ENCODE measurements at places on chromosomes 5 and 9. TPM values are rescaled to one million over a fixed set of nuclear protein-coding genes. Genes with fewer than 3 reads are reported as not detected.

DNA sequence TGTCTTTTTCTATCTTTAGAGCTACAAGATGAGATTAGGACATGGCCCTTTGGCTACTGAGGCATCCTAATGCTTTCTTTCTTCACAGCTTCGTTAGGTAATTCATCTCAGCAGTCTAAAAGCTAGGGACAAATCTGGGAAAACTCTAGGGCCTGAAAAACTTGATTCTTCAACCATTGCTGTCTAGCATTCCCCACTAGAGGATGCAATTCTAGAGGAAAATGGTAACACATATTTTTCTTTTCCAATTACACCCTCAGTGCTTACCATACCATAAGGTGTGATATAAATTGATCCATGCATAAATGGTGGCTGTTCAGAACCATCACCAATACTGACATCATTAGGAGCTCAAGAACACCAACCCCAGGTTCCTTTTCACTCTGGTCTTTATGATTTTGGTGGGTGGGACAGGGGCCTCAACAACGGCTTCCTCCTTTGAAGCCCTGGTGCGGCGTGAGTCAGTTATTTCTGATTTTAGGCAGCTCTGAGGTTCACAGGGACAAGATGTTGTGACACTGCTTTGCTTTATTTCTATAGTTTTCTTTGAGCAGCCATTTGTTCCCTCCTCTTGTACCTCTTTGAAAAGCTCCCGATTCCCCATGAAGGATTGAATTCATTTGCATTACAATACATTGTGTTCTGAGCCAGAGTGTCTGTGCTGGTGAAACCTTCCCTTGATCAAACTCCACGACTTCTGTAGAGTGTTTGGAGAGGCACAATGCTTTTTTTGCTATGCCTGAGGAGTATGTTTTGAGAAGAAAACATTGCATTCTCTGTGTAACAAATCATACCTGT, 526.0 kb upstream of the TRPC7 start:
- no peak for DNase-seq

The GMCL2 gene
- not detected for total RNA-seq

GRCh38 chr5:16492398-16493140, 27.0 kb upstream of the ZNF622 start:
- DNase-seq, result peak; percentile 34

DNA sequence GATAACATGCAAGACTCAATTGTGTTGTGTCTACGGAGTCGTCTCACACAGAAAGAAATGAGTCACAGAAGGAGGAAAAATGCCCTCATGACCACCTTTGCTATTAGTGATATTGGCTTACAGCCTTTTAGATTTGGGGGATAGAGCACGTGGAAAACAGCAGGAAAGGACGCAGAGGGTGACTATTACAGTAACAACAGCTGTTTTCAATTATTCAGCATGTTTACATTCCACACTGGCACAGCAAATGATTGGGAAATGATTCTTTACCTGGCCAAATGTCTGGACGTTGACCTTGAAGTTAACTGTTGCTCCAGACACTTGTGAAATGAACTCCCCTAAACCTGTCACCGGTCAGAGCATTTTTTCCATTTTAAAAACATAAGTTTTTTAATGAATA, 46.8 kb downstream of the APTX start:
- DNase-seq, result no peak

The PDLIM4 gene
- 3.1 TPM for total RNA-seq

DNA sequence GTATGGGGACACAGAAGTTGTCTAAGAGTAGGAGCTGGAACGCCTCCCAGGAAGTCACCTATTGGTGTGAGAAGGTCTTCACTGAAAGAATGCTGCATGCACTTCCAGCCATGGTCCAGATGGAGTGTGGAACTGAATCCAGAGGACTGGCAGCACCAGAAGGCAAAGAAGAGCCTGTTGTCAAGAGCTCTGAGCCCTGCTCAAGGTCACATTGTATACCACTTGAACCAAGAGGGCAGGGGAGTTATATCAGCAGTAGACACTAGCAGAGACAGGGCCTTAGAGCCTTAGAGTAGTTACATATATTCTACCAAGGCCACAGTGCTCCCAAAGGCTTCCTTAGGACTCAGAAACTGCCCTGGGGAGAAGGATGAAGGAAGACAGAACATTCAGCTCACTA, 130.8 kb upstream of the POC5 start:
- no peak for DNase-seq

- DNase-seq, result peak; percentile 81
These were observed at the start of gene KCNN2 for GRCh38 chr5:114361724-114362196. Gene KCNN2 (plus strand): TSS chr5:114362070. CDS start chr5:114362140, 70 bp downstream.

DNA sequence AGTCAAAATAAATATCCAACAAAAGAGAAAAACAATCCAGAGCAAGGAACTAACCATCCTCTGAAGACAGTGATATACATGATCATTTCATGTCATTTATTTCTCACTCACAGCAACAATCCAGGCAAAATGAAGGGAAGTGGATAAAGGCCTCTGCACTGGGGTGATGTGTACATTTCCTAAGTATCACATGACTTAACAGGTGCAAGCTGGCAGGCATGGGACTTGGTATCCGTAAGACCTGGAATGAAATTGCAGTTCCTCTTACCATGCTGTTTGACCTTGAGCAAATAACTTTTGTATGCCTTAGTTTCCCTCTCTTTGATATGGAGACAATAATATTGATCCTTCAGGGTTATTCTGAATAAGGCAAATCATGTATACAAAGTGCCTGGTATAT, 77.6 kb downstream of the PRLR start:
- DNase-seq, result no peak

The COL23A1 gene
- 22.1 TPM for total RNA-seq

DNA sequence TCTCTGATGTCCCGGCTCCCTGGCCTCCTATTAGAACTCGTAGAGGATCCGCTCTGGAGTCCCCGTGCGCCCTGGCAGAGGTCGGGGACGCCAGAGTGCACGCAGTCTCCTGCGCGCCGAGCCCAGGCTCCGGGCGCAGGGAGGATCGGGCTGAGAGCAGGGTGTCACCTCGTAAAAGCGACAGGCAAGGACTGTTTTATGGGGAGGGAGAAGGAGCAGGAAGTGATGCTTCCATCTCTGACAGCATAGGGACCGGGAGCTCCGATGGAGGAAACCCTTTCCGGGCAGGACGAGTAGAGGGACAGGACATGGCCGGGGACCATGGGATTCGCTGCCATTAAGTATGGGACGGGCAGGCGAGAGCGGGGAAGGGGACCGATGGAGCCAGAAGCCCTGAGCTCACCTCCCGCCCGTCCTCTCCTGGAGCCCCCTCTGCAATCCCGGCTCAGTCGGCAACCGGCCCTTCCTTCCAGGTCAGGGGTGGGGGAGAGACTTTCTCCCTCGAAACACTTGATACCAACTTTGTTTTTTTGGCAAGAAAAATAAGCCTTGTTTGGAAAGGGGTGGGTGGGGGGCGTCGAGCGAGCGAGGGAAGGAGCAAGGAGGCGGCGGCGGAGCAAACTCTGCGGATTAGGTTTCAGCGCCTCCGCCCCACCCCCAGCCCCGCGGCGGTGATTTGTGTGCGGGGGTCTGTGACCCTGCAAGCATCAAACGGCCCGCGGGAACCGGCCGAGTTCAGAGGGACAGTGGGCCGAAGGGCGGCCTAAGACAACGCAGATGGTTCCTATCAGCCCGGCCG, 12.6 kb downstream of the LMX1B start:
- DNase-seq, result no peak

The FRMD3 gene
- 134 TPM for total RNA-seq

The OR2Y1 gene
- not detected for total RNA-seq

DNA sequence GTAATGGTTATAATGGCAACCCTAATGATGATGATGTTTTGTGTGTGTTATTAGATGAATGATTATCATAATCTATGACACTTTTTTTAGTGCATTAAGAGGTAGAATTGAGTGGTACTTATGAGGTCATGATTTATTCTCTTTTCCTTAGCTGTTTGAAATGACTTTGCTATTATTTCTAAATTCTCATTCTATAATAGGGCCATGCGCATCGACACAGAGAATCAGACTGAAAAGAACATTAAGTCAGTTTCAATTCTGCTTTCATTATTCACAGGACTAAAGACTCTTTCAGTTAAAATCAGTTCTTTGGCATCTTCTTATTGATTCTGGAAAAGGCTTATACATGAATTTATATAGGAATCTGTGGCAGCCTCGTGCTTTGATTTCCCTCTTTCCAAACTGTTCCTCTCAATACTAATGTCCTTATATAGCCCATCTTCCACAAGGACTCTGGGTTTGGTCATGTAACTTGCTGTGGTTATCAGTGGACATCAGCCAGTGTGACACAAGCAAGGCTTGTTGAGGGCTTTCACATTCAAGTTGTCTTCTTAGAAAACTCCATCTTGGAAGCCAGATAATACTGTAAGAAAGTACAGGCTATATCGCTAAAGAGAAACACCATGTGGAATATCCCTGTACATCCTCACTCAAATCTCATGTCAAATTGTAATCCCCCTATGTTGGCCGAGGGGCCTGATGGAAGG, 140.3 kb upstream of the CHD1 start:
- DNase-seq, result no peak

- no peak for DNase-seq
These were observed 2.9 kb downstream of the TGFBI start for GRCh38 chr5:136031711-136032110.

GRCh38 chr5:95684361-95684760, 1.6 kb upstream of the SPATA9 start:
- DNase-seq, result no peak

- DNase-seq, result no peak
These were observed 439 bp downstream of the SSBP2 start for GRCh38 chr5:81750308-81751008.

DNA sequence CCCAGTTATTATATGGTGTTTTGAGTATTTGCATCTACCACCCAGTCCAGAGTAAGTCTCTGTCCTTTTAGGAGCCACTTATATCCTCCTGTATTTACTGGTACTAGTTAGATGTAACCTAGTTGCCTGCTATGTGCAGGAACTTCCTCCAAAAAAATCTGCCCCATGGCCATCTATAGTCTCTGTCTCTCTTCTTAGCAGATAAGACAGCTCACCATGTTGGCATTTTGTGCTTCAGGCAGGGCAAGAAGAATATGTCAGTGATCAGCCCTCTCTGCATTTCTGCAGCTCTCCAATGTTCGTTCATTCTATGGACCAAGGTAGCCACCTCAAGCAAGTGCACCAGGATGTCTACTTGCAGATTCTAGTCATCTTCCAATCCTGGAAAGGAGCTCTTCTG, 446.5 kb downstream of the TLE1 start:
- no peak for DNase-seq

DNA sequence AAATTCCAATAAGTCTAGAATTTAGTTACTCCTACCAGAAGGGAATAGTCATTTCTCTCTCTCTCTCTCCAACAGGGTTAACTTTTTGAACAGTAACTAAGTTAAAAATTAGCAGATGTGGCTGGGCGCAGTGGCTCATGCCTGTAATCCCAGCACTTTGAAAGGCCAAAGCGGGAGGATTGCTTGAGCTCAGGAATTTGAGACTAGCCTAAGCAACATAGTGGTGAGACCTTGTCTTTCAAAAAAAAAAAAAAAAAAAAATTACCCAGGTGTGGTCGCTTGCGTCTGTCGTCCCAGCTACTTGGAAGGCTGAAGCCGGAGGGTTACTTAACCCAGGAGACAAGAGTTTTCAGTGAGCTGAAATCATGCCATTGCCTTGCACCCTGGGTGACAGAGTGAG, 639.7 kb downstream of the PTPRD start:
- DNase-seq, result no peak

DNA sequence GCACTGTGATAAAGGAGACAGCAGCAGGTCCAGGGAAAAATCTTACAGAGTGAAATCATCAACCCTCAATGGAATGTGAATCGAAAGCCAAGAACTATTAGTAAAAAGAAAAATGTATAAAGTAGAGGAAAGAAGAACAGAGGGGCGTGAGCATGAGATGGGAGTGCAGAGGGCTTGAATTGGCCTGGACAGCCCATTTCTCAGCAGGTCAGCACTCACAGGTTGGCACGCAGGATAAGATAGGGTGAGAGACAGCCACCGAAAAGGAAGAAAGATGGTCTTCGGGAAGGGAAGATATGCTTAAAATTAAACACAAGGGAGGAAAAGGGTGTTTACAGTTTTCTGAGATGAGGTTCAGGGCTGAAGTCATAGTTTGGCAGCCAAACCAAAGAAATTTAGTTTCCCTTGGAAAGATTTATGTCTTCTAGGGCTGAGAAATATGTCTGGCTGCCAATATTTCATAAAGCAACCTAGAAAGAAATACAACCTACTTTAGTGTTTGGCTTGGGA, 524.7 kb downstream of the SPATA31D1 start:
- peak; percentile 7 for DNase-seq

DNA sequence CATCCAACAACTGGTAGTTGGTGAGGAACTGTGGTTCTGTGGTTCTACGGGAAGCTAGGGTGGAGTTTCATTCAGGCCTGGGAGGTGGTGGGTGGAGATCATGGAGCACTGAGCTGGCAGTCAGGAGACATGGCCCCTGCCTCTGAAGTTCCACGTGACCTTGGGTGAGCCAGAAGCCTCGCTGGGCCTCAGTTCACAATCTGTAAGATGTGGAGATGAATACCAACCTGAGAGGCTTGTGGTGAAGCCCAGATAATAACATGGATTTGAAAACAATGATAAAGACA, 177.9 kb downstream of the MACROH2A1 start:
- no peak for DNase-seq

- DNase-seq, result no peak
These were observed 222.5 kb downstream of the CHSY3 start for GRCh38 chr5:130126746-130127145.

GRCh38 chr5:141485321-141486055, 658 bp downstream of the PCDHGC4 start:
- no peak for DNase-seq

The ADAMTS2 gene
- total RNA-seq, result 2.3 TPM

DNA sequence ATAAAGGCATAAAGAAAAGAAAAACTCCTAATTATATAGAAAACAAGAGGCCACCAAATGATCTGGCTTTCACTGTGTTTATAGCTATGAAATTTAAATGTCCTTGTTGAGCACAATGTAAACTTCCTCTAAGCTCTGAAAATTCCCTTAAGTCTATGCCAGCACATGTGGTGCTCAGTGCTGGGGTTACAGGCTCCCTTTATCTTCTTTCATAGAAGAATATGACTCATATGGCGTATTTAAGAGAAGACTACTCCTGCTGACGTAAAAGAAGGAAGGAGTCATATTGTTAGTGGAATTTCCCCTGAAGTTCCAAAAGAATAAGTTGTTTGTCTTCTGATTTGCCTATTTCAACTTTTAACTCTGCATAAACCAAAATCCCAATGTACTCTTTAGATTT, 30.4 kb downstream of the RNF145 start:
- DNase-seq, result no peak

DNA sequence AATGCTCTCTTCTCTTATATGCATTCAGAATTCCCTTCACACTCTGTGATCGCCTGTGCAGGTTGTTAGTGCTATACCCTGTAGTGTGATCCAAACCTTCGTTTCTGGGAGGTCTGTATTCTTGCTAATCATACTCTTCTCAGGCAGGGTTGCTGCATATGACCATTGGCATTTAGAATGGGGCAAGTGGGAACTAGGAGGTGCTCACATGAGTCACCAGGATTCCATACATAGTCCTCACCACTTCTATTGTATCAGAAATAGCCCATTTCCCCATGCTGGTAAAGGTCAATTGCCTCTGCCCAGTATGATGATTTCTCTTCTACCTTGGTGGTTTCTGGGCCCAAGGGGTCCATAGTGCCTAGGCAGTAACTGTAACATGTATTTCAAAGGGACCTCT, 443.5 kb upstream of the CDH6 start:
- DNase-seq, result no peak

GRCh38 chr5:171152382-171152781, 156.7 kb upstream of the TLX3 start:
- no peak for DNase-seq

Data from heart right ventricle (tissue), 16 donors.